ENCODE measurements at places on chromosomes 16 and 17.

- DNase-seq = no peak
These were observed 14.2 kb downstream of the PLD6 start for GRCh38 chr17:17191961-17192381.

DNA sequence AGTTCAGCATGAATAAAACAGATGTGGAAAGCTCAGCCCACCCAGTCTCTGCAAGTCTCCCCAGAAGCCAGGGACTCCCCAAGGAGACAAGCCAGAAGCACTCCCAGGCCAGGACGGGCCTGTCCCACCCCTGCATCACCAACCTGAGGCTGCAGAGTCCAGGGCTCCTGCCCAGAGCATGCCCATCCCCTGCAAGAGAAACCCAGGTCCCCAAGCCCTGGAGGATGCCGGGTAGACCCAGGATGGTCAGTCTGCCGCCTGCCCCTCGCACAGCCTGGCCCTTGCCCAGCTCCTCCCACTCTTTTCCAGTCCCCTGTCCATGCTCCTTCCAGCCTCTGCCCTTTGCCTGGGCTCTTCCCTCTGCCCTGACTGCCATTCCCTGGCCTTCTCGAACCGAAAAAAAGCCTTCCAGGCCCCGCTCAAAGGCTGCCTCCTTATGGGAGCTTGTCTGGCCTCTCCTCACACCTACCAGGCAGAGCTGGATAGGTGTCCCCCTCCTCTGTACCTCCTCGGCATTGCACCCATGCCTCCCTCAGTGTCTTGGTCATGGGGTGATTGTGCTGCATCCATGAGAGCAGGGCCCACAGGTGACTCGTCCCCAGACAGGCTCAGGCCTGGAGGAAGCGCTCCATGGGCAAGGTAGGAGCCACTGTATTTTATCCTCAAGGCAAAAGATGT lies 44.8 kb downstream of the BEAN1 start:
- DNase-seq = no peak

- DNase-seq = no peak
These were observed 91.9 kb downstream of the IRF8 start for GRCh38 chr16:85990861-85991301.

- peak; percentile 27 for DNase-seq
These were observed 41.8 kb downstream of the BRD7 start for GRCh38 chr16:50326835-50327465.

GRCh38 chr17:32516450-32516849 lies 29.7 kb downstream of the CDK5R1 start:
- no peak for DNase-seq

- DNase-seq = peak; percentile 30
These were observed 870 bp upstream of the ZC3H7A start for GRCh38 chr16:11797957-11798299.

DNA sequence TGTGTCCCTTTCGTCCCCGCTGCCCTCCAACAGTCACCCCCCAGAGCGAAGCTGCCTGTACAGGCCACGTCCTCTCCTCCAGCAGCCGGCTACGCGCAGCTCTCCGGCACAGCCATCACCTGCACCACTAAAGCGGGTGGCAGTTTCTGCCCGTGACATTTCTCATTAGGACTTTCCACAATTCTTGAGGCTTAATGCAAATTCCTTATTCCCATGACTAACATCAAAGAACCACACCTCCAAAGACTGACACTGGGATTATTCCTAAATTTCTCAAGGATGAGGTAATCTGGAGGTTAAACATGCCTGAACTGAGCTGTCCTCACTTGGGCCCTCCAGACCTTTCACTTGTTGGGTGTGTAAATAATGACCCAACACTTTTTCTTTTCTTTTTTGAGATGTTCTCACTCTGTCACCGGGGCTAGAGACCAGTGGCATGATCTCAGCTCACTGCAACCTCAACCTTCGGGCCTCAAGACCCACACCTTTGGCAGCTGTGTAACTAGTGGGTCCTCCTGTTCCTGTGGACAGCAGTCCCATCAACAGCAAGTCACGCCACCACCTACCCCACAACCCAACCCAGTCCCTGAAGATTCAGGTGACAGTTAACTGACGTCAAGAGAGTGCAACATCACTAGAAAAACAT lies 11.7 kb downstream of the ANKRD11 start:
- peak; percentile 83 for DNase-seq

- no peak for DNase-seq
These were observed 25.0 kb upstream of the ZNHIT3 start for GRCh38 chr17:36461330-36462110.

DNA sequence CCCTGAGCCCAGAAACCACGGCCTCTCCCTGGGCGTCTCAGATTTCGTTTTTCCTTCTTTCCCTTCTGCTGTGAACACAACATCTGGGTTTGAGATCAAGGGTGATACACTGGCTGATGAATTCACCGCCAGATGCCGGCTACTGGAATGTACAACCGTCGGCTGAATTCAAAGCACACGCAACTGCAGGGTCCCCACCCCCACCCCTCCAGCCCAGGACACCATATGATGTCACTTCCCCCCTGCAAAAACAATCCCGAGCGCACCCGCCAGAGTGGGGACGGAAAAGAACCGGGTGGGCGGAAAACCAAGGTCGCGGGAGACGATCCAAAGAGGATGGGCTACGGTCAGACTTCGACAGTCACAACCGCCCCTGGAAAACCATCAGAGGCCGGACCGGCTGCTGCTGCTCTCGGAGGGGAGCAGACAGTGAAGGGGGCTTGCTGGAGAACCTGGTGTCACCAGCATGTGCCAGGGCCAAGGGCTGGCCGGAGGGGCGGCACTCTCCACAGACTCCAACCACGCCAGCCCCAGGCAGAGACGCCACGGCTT lies 23.3 kb downstream of the CEP295NL start:
- DNase-seq = peak; percentile 93

DNA sequence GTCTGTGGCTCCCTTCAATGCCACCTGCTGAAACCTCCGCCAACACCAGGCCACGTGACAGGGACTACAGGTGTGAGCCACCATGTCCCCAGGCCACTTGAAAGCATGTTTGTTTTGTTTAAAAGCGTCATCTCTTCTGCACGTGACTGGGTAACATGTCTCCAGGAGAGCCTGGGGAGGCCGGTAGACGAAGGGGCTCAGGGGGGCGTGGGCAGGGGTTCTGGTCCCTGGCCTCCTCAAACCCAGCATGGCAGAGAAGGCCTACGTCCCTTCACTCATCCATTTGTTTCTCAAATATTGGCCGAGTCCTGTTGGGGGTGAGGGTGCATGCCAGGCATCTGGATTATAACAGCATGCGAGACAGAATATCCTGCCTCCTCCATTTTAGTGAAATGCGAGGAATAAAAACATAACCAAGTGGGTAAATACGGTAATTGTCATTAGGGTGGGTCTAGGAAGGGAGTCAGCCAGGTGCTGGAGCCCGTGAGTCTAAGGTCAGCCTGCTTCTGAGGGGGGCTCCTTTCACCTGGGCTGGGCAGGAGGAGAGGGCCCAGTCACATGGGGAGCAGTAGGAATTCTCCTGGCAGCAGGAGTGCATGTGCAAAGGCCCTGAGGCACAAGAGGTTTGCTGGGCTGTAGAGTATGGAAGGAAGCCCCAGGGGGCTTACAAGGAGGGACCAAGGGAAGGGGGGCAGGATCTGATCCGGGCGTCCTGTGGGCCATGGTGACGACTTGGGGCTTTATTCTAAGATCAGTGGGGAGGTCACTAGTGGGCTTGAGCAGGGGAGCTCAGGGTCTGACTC lies 26.8 kb upstream of the CIBAR2 start:
- no peak for DNase-seq

GRCh38 chr16:85353839-85354685 lies 241.8 kb upstream of the CIBAR2 start:
- DNase-seq = no peak

GRCh38 chr17:75367312-75367711 lies 38.2 kb downstream of the GRB2 start:
- DNase-seq = no peak
